Stimulated activated naive CD4-positive, alpha-beta T cell (primary cell): ENCODE measurements at places on chromosomes 6 and 20.

GRCh38 chr6:20876561-20876960 lies 342.3 kb downstream of the CDKAL1 start:
- DNase-seq, result no peak

DNA sequence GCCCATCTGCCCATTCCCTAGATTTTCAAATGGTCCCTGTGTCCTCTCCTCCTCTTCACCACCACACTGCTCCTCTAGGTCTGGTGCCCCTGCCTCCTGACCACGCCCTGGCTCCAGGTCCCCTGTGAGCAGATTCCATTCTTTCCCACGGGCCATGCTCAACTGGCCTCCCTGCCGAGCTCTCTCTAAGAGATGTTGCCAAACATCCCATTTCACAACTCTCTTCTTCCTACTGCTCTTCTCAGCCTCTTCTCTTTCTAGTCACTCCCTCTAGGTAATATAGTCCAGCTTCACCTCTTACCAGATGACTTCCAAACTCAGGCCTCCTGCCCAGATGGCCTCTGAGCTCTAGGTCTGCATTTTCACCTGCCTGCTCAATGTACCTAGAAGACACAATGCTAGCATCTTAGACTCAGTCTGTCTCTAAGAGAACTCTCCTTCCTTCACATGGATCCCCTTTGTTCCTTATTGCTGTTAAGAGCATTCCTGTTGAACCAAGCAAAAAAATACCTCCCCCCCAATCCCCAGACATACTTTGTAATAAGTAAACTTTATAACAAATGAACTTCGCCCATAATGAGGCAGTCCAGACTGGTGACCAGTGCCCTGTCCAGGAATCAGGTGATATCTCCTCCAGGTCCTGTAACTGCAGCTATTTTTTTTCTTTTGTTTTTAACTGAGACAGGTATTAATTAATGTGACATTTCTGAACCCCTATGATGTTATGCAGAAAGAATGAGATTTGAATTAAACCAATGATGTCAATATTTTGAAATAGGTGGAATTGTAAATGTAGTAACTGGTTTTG lies 79.0 kb downstream of the LYRM4 start:
- DNase-seq, result no peak

DNA sequence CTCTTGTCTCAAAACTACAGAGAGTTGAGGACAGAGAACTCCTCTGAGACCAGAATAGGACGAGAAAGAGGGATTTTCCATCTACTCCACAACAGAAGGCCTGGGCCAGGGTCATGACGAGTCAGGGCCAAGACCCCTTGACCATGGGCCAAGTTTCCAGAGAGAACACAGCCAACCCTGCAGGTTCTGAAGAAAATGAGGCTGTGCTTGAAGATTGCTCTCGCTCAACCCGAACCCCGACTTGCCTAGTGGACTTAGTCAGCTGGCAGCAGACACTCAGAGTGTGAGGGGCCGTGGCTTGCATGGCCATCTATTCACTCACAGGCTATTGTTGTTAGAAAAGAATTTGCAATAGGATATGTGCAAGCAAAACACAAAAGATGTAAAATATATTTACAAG lies 54.5 kb downstream of the TMEM242 start:
- DNase-seq, result no peak

GRCh38 chr20:17881741-17882064 lies 86.9 kb downstream of the SNX5 start:
- DNase-seq, result no peak
